ENCODE measurements at places on chromosomes 11 and 22.
A peak's percentile ranks its signal among the peaks of the same experiment; 100 is the strongest.

DNA sequence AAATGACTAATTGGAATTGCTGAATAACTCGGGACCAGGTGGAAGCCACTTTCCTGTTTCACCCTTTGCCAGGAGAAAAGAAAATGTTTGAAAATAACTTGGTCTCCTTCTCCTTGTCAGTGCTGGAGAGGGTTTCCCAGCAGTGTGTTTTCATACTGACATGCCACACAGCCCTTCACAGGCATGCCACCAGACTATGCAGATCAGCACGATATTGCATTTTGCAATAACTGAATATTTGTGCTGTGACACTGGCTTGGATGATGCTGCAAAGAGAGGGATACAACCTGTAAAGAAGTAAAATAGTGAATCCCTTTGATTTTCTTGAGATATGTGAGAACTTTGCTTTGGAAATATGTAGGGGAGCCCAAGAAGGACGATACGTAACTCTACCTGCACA, 200.0 kb upstream of the NAV2 start:
- DNase-seq = no peak

GRCh38 chr11:122628810-122629555, 26.5 kb upstream of the UBASH3B start:
- DNase-seq = peak; percentile 38

DNA sequence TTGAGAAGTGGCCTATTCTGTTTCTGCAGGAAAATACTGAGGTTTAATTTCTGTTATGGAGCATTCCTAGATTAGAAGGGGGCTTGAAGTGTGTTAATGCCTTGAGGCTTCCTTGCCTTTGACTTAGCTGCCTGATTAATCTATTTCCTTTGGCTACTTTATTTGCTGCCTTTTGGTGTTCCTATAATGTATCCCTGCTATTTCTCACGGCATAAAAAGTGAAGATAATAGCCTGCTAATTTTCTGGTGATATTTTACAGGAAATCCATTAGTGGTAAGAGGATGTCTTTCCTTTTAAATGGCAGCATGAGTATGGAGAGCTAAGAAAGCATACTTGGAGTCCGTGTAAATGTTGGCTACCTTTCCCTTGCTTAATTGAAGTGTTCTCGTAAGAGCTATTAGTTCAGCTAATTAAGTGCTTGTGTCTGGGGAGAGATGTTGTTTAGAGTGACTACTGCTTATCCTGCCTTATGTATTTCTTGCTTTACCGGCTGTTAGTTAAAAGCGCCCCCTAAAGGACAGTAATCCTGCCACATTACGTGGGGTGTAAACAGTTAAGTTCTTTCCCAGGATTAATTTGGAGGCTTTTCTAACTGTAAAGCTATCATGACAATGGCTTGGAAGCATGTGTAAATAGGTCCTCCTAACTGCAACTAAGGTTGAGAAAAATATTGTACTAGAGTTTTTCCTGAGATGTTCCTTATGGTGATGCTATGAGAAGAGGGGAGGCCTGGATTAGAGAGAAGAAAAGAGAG, 45.6 kb downstream of the ZNF280B start:
- DNase-seq = no peak

DNA sequence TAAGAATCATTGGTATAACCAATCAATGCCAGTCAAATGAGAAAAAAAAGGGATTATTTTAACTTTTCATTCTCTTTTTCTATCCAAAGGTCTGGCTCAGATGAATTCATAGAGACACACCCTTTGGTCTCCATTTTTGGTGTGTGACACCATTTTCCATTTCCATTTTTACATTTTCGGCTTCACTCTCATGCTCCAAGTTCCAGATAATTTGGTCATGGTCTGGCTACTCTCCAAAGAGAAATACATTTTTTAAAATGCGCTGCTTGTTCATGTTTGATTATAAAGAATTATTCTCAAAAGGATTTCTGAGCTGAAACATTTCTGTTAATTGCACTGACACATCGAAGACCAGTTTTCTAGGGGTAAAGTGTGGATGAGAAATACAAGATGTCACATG, 51.6 kb upstream of the FIBIN start:
- DNase-seq = no peak

GRCh38 chr22:46678785-46679700, 58.9 kb downstream of the GRAMD4 start:
- no peak for DNase-seq

GRCh38 chr11:3049430-3050243, 7.6 kb downstream of the CARS1 start:
- DNase-seq = peak; percentile 49

GRCh38 chr11:86574493-86575207, 97.8 kb downstream of the ME3 start:
- no peak for DNase-seq

GRCh38 chr11:35507688-35508087, 17.7 kb downstream of the PAMR1 start:
- DNase-seq = no peak

DNA sequence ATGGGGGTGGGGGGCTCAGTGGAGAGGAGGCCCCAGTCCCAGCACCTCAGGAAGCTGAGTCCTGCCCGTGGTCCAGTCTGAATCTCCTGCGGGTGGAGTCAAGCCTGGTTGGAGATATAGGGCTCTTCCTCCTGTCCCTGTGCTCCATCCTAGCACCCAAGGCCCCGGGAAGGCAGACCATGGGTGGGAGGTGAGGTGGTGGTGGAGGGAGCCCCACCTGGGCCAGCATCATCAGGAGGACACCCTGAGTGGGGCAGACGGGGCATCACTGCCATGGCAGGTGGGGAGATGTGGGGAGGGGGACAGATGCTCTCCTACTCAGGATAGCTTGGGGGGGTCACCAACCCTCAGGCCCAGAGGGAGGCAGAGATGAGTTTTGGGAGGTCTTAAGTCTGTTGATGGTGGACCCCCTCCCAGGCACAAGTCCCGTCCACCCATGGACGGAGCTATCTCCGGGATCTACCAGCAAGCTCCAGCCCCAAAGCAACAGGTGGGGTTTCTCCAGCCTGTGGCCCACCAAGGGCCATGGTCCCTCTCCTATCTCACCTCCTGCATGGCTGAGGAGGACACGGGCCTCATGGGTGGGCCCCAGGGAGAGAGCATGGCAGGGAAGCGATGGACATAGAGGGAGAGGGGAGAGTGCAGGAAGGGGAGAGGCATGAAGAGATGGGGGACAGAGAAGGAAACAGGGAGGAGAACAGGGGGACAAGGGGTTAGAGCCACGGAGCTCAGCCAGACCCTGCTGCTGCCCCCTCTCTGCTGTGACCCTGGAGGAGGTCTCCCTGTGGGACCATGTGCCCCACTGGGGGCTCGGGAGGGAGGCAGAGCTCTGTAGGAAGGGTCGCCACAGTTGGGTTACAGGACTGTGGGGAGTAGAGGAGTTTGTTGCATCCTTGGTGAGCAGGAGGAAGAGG, 1.3 kb downstream of the MRGPRE start:
- DNase-seq = no peak

DNA sequence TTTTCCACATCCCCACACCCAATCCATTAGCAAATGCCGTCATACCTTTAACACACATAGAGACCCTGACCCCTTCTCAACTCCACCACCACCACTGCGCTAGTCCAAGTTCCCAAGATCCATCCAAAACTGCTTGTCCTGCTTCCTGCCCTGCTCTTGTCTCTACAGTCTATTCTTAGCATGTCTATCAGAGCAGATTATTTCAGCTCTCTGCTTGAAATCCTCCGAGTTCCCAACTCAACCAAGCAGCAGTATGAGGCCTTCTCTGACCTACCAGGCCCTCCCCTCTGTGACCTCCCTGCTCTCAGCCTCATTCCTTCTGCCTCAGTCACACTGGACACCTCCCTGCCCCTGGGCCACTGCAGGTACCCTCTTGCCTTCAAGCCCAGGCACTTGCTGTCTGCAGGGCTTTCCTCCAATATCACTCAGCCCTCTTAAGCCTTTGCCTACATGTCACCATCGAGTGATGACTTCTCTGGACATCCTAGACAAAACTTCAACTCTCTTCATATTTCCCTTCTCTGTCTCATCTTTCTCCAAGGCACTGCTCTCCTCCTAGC, 134.6 kb downstream of the SPATA19 start:
- no peak for DNase-seq

DNA sequence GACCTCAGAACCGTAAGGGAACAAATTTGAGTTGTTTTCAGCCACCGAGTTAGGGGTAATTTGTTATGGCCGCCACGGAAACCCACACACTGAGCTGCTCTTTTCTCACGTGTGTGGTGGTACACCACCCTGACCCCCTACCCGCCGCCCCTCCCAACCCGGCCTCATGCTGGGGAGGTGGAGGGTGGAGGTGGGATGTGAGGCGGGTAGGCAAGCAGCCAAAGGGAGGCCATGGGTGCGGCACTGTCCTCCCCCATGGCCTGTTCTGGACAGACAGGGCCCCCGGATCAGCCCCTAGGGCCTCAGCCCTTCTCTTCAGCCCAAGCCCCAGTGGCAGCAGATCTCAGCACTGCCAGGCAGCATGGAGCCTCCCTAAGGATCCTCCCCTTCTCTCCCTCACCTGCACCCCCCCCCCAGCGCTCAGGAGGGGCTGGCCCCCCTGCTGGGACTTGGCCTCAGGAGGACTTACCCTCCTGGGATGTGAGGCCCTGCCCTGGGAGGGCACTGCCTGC, 7.9 kb downstream of the PRR5 start:
- no peak for DNase-seq

DNA sequence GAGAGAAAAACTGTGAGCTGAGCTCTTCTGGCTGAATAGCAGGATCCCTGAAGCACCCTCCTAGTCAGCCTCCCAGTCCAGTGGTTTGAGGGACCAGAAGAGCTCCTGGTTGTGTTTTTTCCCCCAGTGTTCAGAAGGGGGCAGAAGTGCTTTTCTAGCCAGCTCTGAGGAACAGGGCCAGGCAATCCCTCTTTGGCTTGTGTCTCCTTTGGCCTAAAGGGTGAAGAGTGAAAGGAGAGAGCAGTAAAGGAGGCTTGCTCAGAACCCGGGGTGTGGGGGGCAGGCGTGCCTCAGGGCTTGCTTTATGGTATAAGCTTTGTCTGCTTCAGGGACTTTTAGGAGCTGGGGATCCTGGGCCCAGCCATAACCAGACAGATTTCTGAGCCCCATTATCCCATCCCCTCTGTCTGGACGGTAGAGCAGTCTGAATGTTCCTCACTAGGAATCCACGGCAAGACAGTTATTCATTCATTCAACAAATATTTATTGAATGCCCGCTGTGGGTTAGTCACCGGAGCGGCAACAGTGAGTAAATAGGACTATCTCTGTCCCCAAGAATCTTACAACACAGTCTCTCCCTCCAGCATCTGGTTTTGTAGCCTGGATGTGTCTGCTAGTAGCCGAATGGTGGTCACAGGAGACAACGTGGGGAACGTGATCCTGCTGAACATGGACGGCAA, 14.5 kb downstream of the ACP2 start:
- no peak for DNase-seq

DNA sequence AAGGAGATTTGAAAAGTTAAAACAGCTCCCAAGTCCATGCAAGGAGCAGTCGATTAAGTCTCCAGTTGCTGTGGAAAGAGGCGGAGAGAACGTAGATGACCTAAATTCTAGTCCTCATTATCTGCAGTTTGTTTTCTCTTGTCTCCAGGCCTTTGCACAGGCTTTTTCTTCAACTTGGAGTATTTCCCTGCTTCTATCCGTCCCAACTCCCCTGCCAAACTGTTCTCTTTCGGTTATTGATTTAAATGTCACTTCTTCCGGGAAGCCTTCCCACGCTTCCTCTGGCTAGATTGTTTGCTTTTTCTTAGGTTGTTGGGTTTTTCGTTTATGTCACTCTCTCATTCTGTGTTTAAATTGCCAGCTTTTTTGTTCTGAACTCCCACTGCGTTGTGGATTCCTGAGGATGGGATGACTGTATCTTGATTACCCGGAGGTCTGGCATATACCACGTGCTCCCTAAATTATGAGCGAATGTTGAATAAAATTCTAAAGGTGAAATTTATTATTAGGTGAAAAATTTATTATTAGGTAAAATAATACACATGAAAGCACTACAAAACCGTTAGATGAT, 463 bp downstream of the TMEM126B start:
- DNase-seq = no peak

DNA sequence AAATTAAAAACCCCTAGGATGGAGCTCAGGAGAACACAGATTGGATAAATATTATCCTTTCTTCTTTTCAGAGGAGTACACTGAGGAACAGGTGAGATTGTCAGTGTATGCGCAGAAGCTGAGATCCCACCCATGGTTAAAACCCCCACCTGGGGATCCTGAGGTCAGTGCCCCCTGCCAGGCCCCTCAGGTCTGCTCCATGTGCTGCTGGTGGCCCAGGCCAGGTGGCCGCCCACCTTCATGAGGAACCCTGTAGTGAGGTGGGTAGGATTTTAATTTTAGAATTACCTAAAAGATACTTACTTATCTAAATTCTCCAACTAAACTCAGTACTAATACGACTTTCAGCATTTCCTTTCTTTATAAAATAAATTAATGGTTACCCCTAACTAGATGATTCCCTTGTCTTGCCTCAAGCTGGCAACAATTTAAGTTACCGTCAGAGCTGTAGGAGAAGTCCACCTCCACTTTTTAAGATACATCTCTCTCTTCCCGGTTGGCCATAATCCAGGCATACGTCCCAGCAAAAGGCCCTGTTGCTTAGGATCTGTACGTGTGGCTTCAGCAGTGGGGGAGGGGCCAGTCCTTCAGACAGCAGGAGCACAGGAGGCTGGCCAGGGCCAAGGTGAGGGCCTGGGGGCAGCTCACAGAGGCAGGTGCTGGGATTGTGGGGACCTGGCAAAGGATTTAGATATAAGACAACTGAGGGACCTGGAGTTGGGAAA, 61.5 kb upstream of the PITPNB start:
- DNase-seq = no peak

DNA sequence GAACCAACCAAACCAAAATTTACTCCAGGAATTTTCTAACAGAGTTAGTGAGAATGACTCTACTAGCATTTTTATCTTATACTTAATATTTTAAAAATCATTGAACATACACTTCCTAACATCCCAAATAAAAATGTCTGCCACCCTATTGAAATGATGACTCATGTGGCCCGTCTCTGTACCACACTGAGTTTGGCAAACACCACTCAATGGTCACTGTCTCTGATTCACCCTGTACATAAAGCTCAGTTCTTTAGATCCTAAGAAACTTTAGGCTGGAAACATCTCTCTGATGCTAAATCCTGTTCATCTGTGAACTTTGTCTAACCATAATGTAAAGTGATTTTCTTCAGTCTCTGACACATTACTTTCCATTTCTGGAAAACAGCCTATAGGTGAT, 182.0 kb downstream of the CWF19L2 start:
- no peak for DNase-seq

DNA sequence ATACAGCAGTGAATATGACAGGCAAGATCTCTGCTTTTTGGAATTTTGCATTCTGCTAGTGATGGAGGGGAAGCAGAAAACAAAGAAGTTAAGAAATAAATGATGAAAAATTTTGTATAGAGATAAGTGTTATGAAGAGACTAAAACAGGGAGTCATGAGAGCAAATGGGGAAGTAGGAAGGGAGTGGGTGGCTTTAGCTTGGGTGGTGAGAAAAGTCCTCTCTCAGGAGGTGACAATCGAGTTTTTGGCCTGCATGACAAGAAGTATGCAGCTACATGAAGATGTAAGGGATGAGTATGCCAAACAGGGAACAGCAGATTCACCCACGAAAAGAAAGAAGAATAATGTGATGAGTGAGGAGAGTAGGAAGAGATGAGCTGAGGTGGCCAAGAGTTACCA, 80.7 kb upstream of the MPPED2 start:
- DNase-seq = no peak

- DNase-seq = peak; percentile 31
Measured at GRCh38 chr11:45803971-45804760, 783 bp upstream of the SLC35C1 start.

Measured in stimulated activated CD8-positive, alpha-beta memory T cell treated with anti-CD3 and anti-CD28 coated beads, Interleukin-7, amount 100 ng/mL, for 1 hour (primary cell).